ENCODE measurements at places on chromosomes 11 and 22.

GRCh38 chr11:65789230-65790103 is 2.6 kb downstream of the OVOL1 start:
- DNase-seq, result no peak

GRCh38 chr11:93169950-93170561 is 27.7 kb downstream of the SLC36A4 start:
- no peak for DNase-seq

DNA sequence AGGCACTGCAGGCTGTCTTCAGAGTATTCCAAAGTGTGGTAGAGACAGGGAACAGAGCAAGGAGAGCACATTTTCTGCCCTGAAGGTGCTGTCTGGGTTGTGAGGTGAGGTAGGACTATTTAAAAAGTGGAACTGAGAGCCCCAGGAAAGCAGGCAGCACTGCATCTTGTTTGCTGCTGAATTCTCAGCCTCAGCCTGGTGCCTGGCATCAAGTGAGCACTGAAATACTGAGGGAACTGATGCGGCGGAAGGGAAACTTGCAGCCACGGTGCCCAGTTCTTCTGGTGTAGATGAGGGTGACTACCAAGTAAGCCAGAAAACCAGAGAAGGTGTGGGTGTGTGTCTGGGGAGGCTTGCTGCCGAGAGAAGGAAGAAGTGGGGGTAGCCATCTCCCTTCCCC is 59.5 kb downstream of the TNRC6B start:
- DNase-seq, result no peak

DNA sequence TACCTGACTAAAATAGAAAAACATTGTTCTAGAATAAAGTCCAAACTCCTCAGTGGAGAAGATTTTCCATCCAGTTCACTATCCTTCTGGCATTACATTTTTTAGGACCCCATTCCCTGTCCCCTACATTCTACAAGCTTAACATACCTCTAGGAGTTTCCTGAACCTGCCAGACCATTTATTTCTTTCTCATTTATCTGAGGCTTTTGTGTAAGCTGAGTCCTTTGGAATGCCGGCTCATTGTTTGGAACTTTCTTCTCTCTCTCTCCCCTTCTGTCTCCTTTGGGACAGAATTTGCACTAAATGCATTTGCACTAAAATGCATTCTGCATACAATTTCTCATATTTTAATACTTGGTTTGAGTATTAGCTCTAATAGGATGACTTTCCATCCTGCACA is 393.0 kb upstream of the ANO3 start:
- DNase-seq, result no peak

DNA sequence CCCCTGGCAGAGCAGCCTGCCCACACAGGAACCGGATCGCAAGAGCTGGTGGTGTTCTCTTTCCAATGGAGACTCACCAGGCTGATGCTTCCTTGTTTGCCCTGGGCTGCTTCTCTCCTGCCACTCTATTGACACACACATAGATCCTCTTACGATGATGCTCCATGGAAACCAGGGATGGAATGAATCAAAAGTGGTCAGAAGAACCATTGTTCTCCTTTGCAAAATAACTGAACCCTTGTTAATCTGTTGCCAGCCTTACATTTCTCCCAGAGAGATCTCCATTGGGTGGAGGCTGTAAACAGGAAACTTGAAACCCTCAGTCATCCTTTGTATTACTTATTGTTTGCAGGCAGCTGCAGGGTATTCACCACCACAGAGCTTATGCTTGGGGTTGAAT is 24.6 kb upstream of the LDLRAD3 start:
- DNase-seq, result no peak

GRCh38 chr11:802693-803466 is 2.2 kb downstream of the PIDD1 start:
- DNase-seq, result no peak

GRCh38 chr11:72732329-72732728 is 19.9 kb downstream of the ARAP1 start:
- DNase-seq, result no peak

GRCh38 chr11:121577106-121577848 is 124.5 kb upstream of the SORL1-AS1 start:
- no peak for DNase-seq

DNA sequence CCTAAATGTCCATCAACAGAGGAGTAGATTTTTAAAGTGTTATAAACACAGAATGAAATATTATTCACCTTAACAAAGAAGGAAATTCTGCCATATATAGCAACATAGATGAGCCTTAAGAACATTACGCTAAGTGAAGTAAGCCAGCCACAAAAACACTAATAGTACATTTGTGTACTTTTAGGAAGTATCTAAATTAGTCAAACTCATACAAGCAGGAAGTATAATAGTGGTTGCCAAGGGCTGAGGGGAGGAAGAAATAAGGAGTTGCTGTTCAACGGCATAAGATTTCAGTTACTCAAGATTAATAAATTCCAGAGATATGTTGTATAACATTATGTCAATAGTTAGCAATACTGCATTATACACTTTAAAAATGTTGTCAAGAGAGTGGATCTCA is 181.7 kb upstream of the ZC3H12C start:
- no peak for DNase-seq

DNA sequence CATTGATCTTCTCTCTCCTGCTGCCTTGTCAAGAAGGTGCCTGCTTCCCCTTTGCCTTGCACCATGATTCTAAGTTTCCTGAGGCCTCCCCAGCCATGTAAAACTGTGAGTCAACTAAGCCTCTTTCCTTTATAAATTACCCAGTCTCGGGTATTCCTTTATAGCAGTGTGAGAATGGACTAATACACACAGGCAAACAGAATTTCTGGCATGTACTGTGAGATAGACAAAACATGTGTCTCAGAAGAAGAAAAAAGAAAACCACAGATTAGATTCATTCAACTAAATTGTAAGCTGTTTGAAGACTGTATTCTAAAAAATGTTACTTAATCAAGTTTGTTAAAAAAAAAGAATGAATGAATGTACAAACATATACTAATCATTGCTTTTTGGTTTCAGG is 1.5 kb upstream of the MMP20 start:
- DNase-seq, result no peak
